ENCODE measurements at places on chromosomes 16 and 17.

DNA sequence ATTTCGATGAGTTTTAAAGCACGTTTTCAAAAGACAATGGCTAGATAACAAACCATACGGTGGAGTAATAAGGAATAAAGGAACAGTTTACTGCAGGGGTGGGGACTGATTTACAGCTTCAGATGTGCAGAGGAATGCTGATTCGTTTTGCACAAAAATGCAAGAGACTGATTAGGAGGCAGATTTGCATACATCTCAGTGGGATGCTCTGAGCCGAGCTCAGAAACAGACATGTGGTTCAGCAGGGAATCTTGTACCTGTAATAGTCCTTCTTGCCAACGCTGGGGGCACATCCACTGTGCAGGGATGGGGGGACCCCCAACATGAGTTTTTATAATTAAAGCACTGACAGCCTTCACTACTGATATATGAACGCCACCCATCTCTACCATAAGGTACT, 308.0 kb downstream of the GRIN2A start:
- no peak for DNase-seq

DNA sequence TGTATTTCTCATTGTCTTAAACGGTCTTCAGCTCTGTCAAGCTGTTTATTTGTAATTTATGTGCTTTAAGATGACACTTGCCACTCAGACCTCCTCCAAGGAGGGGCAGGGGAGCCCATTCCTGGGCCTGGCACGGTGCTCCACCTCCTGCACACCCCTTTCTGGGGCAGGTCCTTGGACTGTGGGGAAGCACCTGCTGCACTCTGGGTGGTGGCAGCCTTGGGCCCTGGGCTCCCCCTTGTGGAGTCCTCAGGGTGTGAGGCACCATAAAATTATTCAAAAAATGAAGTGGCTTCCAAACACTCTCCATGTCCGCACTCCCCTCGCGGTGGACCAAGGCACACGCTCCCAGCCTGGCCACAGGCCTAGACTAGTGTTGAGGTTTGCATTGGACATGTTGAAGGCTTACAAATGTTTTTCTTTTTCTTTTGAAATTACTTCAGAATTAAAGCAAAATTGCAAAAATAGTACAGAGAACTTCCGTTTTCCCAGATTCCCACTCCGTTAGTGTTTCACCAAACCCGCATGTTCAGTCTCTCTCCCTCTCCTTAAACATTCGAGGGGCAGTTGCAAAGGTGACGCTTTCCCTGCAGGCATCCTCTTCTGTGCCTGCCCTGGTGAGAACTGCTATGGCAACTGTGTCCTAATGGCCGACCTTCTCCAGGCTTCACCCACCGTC, 32.4 kb downstream of the FOXK2 start:
- DNase-seq, result peak; percentile 87

DNA sequence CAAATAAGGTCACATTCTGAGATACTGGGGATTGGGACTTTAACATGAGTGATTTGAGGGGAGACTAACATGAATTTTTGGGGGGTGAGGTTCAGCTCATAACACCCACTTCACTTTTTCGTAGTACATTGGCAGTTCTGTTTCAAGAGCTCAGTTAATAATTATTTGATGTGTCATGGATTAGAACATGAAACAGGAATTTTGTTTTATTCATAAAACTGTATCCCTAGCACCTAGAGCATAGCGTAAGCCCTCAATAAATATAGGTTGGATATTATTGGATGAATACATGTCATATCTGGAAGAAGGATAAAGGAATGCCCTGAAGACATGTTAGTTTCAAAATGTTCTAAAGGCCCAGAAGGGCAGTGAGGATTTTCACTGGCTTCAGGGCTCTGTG, 119.8 kb downstream of the PRKCA start:
- DNase-seq, result no peak

GRCh38 chr17:15291674-15292361, 26.7 kb upstream of the PMP22 start:
- no peak for DNase-seq

GRCh38 chr16:84648595-84649510, 542 bp downstream of the KLHL36 start:
- peak; percentile 66 for DNase-seq

DNA sequence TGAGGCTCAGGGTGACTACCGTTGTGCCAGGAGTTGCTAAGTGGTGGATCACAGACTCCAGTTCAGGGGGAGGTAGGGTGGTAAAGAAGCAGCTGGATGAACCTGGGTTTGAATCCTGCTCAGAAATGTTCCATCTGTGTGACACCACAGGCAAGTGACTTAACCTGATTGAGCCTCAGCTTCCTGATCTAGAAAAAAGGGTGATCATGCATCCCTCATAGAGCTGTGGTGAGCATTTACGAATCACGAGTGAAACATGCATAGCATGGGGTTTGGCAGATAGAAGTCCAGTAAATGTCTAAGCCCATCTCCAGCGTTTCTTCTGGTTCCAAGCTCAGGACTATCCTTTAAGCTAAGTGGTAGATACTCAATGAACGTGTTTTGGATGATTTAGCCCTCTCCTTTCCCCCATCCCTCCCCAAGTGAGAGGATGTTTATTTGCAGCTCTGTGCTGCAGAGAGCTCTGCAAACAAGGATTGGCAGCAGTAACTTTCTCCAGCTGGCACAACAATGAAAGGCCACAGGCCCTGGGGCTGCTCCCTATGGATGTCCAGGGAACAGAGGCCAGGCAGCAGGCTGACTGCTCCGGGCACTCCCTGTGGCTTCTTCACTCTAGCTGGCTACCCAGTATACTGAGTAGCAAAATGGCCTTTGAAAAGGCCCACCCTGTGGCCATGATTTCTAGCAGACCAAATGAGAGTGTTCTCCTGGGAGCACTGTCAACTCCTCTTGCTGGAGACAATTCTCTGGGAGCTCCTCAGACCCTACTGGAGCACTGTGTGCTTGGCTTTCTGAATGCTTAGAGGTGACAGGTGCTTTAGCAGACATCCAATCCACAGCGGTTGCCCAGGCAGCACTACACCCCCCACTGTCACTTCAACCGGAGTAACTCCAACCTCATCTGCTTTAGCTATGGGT, 21.3 kb downstream of the CA4 start:
- no peak for DNase-seq

DNA sequence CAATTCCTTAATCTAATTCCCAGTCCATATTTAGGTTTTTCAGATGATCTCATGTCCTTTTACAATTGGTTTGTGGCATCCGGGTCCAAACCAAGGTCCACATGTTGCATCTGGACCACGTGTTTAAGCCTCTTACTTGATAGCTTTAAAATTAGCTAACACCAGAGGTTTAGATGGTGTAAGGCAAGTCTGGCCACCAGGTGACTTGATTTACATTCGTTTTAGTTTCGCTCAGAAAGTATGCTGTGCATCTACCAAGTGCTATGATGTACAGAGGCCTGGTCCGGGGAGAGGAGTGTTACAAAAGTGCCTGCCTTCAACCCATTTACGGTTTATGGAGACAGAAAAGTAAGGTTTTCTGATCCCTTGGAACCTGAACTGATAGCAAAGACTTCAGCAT, 878 bp upstream of the DNAJA2 start:
- no peak for DNase-seq

DNA sequence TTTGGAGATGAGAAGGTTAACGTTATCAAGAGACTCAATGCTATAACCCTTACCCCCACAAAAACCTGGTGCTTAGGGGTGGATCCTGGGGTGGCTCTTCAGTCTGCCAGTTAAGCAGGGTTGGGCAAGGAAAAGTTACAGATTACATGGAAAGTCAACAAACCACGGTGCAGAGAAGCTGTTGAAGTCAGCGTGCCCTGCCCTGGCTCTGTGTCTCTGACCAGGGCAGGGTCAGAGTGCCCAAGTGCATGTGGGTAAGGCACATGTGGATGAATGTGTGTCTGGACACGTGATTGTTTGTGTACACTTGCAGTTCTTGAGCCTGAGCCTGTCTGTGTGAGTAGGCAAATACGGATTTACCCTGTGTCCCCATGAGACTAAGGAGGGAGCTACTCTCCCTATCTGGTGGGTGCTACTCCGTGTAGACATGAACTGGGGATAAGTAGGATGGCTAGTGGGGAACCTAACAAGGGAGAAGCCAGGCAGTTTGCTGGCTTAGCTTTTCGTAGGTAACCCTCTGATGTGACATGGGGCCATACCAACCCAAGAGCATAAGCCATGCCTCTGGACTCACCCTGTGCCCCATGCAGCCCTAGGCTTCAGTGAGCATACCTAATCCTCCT, 5.5 kb downstream of the IGFBP4 start:
- peak; percentile 8 for DNase-seq

DNA sequence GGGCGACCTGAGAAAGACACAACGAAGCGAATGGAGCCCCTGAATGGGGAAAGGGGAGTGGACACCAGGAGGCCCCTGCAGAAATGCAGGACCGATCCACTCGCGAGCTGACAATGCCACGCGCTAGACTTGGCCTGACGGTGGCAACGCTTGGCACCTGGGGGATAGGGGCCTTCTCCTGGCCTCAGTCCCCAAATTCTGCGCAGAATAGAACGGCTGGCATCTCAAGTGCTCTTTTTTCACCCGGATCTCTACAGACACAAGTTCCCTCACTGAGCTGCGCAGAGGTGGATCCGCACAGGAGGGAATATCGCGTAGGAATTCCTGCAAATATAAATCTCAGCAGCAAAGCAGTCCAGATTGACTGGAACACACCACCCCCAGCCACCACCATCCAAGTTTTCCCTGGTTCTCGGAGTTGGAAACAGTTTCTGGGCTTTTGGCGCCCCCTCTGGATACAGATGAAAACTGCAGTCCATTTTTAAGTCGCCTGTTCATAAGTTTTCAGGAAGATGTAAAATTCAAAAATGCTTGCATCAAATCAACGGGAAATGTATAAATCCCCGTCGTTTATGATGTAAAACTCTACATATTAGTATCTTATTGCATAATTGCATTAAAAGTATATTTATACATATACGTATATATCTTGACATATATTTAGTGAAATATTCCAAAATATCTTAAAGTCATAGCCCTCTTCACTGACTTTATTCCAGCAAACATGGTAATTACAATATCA, 2.3 kb upstream of the SOX9 start:
- DNase-seq, result peak; percentile 59

DNA sequence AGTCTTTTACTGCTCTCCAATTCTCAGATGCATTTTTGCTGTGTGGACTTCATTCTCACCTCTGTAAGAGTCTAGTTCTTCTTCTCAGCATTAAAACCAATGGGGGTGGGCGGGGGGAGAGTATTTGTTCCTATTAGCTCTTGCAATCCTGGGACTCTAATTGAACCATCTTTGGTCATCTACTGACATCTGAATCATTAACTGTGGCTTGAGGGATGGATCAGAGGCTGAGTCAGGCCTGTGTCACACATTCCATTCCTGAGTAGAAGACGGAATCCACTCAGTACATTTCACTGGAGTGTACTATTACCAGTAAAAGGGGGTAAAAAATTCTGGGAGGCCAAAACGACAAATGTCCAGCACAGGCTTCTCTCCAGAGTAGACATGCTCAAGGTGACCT, 12.8 kb upstream of the ZNF23 start:
- no peak for DNase-seq

GRCh38 chr16:17666293-17666692, 195.5 kb upstream of the XYLT1 start:
- DNase-seq, result no peak

- peak; percentile 47 for DNase-seq
Measured at GRCh38 chr16:27972500-27972899, 91.0 kb downstream of the GSG1L start.

DNA sequence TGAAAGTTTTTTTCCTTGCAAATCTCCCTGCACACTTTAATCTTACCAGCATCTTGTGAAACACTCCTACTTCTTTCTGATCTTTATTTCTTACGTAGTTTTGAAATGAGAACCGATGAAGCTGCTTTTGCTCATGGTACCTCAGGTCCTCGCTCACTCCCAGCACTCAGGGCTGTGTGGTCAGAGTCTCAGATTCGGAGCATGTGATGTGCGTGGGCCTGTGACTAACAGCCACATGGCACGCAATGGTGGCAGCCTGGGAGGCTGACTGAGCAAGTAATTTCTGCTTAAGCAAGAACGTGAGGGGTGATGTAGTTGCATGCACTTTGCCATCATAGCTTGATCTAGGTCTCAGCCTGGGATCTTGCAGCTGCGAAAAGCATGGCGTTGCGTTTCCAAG, 624.3 kb downstream of the MAF start:
- DNase-seq, result peak; percentile 90
